ENCODE measurements at places on chromosomes 3 and 15. TPM values are rescaled to one million over a fixed set of nuclear protein-coding genes. Genes with fewer than 3 reads are reported as not detected.

DNA sequence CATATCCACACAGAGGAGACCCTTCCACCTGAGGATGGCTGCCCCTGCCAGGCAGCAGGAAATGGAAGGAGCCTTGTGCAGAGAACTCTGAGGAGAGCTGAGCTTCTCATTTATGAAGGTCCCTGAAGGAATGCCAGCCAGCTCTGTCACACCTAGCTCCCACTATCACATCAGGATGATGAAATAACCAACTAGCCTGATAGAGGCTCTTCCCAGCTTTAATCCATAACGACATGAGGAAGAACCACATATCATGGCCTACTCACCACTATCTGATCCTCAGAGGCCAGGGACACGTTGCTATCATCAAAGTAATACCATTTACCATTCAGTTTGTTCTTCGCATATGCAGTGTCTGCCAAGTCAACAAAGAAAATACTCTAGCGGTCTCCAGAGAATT, 1.5 kb upstream of the C3orf62 start:
- no peak for DNase-seq

- DNase-seq: peak; percentile 51
These were observed 310.0 kb downstream of the SHQ1 start for GRCh38 chr3:72538070-72538745.

DNA sequence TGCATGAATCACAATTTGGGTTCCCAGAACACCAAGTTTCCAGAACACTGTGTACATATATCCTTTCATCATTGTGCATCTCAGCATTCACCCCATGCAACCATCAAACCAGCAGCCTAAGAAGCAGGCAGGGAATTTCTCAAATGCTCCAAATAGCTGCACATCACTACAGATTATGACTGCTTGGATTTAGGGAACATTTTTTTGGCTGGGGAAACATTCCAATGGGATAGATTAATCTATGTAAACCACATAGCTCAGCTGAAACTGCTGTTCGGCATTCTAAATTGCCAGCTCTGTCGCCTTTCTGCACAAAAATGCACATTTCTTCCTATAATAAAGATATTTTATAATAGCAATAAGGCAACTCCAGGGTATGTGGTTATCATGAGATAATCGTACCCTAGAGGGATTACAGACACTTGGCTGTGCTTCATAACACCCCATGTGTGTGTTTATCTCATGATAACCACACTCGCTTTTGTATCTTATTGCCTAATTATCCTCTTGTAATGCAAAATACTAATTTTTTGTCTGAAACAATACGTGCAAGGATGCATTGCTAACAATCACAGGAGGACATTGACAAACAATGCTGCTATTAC, 483.7 kb upstream of the DPH6 start:
- no peak for DNase-seq

SLC30A4 gene
- polyA plus RNA-seq: 1.8 TPM

DNA sequence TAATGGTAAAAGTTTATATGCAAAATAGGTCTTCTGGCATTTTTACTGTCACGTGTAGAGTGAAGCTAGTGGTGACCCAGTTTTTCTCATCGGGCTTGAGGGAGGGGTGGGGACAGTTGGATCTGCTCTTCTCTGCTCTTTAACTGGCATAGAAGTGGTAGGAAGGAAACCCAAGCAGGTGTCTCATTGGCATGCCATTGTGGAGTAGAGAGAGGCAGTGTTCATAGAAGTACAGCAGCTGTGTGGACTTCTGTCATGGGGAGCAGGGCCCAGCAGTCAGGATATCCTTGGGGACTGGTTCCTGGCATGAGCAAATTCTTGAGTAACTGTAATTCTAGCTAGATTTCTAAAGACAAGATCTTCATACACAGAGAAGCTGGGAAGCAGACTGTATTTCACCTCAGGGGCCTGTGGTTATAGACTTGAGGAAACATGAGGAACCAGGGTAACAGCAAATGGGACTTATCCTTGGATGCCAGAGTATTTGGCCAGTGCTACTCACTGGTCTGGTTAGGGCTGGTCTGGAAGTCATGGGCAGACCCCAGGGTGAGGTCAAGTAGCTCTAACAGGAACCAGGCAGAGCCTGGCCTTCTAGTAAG, 42.9 kb downstream of the CDIN1 start:
- no peak for DNase-seq

DNA sequence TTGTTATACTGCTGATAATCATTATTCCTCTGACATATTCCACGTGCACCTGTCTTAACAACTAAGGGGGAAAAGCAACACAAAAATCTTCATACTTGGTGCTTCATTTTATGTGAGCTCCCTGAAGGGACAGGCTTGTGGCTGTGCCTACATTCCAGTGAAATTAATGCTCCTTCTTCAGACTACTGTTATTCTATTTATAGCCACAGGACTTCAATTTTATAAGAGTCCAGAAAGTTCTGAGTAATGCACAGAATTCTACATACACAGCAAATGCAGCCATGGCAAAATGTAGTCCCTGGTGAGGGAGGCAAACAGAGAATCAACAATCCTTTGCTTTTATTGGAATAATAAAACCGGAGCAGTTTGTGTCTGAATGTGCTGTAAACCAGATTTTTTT, 417.1 kb downstream of the RBMS3 start:
- no peak for DNase-seq

- no peak for DNase-seq
These were observed 1.4 kb downstream of the STARD9 start for GRCh38 chr15:42576776-42577175.

DNA sequence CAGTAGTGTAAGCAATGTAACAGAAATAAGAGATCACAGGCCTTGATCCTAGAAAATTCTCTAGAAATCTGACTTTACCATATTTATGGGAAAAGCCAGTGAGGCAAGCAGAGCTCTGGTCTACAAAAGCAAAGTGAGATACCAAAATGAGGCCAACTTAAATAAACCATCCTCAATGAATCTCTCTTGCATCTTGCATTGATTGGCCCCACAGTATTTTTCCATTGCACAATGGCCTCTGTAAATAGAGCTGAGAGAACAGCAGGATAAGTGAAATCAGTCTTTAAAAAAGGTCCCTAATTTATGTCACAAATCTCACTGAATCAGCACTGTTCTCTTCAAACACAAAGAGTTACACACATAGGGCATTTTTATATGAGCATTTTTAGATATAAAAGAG, 8.9 kb downstream of the CFAP20DC start:
- no peak for DNase-seq

GRCh38 chr15:34609102-34610057, 25.9 kb upstream of the GOLGA8B start:
- no peak for DNase-seq

DNA sequence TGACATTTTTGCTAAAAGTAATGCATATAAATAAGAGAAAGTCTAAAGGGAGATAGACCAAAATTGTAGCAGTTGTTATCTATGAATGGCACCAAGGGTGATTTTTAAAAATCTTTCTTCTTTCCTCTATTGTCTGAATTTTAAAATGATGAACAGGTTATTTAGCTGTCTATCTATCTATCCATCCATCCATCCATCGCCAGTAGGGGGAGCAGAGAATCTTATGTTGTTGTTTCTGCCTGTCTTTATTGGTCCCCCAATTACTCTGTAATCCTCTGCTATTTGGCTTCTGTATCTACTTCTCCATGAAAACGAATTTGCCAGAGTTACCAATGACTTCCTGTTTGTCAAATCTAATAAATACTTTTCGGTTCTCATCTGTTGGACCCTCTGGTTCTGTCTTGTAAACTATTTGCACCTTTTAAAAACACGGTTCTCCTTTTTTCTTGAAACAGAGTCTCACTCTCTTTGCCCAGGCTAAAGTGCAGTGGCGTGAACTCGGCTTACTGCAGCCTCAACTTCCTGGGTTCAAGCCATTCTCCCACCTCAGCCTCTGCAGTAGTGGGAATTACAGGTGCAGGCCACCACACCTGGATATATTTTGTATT, 86.0 kb downstream of the ECT2 start:
- DNase-seq: peak; percentile 32

DNA sequence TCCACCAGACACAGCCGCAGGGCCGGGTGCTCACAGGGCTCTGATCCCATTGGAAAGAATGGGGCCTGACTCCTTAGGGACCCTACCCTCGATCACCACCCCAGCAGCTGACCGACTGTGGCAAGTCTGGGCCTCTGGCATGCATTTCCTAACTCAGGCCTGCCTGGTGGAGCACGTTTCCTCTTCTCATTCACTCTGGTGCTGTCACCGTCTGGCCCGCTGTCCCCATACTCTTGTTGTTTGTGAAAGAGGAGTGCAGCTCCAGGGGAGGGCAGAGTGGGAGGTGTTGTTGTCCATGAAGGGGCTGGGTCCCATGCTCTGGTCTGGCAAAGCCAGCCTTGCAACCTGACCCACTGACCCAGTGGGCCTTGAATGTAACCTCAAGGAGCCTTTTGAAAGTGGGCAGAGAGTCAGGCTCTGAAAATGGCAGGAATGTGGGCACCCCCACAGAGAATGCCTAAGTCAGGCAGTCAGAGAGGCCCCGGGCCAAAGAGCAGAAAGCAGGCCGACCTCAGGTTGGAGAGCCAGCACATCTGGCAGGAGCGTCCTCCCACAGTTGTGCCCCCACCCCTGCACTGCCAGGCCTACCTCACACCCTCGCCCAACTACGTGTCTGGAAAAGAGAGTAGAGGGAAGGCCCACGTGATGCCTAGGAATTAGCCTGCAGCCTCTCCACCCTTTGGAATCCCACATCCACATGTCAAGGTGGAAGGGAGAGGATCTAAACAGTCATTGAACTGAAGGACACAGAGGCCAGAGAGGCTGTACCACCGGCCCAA, 10.9 kb downstream of the SEMA7A start:
- DNase-seq: peak; percentile 83

DNA sequence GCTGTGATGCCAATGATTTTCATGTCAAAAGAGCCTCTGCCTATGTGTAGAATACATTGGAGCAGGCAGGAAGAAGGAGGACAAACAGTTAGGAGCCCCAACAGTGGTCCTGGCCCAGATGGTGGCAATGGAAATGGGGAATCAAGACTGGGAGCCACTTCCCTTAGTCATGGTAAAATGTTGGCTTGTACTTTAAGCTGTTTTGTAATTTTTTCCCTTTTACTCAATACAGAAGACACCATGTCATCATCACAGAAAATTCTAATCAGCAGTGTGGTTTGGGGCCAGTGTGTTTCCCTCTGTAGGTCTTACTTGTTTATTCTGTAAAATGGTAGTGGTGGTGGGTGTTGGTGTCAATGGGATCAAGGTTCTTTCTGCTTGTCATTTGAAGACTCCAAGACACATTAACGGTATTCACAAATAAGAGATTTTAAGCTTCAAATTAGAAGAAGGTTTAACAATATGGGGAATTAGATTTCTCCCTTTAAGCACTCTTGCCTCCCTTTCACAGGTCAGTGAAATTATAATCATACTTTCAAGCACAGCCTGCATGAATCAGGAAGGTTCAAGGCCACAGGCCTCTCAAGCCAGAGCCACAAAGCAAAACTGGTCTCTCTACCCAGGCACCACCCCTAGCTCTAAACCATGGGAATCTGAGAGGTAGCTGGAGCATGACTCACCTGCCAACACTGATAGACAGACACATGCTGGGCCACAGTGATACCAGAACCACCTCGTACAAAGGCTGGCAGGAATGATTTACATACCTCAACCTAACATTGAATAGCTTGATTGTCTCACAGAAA, 24.9 kb downstream of the SIAH2 start:
- DNase-seq: no peak

- DNase-seq: no peak
These were observed 142.9 kb downstream of the ADAM10 start for GRCh38 chr15:58606577-58607080.

PLSCR5 gene
- not detected for polyA plus RNA-seq

DNA sequence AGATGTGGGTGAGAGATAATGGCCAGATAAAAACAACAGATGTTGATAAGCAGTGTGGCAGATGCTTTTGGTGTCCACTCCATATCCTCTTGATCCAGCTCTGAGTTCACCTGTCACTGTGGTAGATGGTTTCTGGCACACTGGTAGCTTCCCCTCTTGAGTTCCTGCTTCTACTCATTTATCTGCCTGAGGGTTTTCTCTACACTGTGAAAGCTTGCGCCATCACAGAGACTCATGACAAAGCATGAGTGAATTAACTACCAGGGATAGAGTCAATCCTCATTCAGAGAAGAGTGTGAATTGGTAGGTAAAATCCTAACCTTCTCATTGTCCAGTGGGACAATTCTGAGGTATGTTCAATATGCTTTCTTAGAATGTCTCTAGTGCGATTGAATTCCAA, 50.0 kb upstream of the ARHGEF26 start:
- DNase-seq: peak; percentile 40

DNA sequence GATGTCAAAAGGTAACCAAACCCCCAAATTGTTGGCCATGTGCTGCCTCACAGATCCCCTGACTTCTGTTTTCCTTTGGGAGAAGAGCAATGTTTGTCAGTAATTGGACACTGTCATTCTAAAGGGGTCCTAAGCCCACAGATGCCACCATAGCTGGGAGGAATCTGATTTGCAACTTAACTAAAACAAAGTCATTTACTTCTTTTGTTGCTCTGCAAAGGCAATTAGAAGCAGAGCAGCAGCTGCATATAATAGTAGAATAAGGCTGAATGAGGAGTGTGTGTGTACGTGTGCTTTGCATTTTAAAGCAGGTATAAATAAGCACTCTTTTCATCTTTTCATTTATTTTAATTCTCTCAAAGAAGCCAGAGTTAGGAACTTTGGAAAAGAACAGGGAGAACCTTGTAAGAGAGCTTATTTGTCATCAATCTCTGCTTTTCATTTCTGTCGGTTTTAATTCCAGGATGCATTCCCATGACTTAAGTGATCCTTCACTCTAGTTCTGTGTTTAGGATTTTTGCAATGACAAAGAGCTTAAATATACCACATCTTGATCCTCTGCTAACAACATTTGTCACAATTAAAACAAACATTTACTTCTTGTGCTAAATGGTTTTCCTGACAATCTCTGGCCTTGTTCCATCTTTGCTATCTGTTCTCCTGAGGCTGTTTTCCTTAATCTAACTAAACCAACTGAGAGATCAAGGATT, 530.2 kb upstream of the CBLB start:
- no peak for DNase-seq

SQOR gene
- 120 TPM for polyA plus RNA-seq

DNA sequence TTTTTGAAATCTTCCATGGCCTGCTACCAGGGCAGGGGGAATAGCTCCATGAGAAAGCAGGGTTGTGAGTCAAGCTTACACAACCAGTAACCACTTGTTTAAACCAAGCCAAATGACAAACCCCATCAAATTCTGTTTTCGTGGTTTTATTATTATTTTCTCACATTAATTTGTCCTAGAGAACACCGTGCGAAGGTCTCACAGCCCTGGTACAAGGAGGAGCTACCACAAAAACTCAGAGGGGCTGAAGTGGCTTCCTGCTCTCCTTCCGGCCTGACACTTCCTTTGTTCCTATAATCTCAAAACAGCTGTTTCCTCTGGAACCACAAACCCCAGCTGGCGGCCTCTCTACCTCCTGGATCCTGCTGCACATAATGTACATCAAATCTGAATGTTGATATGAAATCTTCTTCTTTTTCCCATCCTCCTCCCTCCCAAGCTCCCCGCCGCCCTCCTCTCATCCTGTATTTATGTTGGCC, 375.9 kb downstream of the MCTP2 start:
- DNase-seq: no peak
